Daoy (cell line): ENCODE measurements at places on chromosomes 12 and 14.

GRCh38 chr12:34400986-34401658 is 378.8 kb downstream of the ALG10 start:
- DNase-seq: no peak

DNA sequence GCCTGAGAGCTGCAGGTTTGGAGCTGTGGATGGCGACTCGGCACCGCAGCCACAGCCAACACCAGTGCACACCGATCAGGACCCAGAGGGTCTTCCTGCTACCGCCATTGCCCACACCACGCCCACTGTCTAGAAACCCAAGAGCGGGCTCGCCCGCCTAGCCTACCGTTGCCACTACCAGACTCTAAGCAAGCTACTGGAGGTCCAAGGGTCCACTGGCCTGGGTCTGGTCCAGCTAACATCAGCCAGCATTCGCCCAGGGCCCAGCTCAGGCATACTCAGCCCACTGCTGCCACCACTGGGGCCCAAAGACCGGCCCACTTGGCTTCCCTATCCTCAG is 30.5 kb upstream of the MON2 start:
- peak; percentile 4 for DNase-seq

DNA sequence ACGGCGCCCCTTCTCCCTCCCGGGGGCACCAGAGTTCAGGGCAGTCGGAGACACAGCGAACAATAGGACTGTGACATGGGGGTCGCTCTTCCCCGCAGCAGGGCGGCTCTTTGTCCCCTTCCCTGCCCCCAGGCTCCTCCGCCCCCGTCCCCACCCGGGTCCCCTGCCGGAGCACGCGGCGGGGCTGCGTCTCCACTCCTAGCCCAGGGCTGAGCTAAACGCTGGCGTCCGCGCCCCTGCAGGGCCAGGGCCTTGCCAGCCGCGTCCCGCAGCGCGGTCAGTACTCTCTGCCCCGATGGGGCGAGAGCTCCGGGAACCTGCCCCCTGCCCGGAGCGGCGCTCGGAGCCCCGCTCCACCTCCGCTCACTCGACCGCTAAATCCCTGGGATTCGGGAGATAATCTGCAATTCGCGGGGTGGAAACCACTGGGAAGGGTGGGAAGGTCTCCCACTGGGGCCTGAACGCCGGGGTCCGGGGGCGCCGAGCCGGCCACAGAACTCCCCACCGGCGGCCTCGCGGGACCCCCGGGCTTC is 825 bp upstream of the CCDC85C start:
- DNase-seq: peak; percentile 63

DNA sequence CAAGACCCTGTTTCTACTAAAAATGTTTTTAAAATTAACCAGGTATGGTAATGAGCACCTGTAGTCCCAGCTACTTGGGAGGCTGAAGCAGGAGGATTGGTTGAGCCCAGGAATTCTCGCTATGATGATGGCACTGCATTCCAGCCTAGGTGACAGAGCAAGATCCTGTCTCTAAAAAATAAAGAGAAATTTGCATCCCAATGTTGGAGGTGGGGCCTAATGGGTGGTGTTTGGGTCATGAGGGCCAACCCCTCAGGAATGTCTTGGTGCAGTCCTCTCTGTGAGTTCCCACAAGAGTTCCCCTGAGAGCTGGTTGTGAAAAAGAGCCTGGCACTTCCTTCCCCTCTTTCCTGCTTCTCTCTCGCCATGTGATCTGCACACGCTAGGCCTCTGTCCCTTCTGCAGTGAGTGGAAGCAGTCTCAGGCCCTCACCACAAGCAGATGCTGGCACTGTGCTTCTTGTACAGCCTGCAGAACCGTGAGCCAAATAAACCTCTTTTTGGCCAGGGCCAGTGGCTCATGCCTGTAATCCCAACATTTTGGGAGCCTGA is 11.3 kb downstream of the ACOT6 start:
- no peak for DNase-seq

DNA sequence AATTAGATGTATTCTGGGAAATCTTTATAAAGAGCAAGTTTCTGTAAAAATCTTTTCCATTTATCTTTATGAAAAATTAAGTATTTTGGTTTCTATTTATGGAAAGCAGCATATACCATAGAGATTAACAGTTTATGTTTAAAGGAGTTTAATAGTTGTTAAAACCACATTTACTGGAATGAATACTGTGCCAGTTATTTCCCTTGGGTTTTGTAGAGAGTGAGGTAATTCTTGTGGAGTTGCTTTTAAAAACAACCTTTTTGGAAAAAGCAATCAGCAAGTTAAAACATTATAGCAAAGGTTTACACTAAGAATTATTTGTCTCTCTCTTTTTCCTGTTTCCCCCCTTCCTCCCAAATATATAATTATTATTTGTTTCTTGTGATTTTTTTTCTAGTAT is 34.9 kb downstream of the AEBP2 start:
- DNase-seq: no peak

DNA sequence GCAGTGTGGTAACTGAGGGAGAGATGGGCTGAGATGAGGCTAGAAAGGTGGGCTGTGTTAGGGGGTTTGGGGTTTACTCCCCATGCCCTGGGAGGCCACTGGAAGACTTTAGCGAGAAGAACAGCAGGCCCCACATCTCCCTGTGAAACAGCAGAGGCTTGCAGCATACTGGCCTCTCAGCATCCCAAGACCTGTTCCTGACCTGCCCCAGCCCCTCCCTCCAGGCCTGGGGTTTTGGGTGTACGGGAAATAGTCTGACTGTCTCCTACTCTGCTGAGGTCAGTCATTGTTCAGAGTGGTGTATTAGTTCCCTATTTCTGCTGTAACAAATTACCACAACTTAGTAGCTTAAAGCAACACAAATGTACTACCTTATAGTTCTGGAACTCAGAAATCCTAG is 103.5 kb upstream of the HIF1A start:
- DNase-seq: no peak

DNA sequence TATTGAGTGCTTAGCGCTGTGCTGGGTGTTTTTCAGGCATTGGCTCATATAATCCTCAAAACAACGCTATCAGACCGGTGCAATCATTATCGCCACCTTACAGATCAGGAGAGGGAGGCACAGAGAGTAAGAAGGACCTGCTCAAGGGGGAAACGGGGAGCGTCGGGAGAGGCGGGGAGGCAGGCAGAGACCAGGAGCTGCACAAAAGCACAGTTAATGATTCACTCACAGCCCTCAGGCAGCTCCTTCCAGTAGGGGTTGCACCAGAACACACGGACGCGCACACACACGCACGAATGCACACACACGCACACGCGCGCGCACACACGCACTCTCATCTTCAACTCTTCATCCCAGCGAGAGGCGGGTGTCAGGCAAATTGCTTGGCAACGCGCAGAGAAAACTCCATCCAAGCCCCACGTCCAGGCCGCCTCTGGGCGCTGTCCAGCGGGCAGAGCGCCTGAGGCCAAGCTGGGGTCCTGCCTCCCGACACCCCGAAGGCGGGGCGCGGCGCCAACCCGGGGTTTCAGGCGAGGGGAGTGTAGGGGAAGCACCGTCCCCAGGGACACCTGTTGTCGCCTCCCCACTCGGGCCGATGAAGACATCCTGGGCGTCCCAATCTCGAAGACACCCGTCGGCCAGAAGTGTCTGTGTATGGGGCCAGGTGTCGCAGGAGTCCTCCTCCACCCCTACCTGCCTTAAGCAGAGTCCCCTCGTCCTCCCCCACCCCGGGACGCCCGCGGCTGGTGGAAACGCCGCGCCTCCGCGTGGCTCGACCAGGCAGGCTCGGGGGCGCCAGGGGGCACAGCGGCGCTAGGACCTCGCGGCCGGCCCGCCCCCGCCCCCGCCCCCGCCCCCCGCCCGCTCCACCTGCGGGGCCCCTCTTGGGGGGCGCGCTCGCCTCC is 35.5 kb upstream of the STON2 start:
- DNase-seq: peak; percentile 62

DNA sequence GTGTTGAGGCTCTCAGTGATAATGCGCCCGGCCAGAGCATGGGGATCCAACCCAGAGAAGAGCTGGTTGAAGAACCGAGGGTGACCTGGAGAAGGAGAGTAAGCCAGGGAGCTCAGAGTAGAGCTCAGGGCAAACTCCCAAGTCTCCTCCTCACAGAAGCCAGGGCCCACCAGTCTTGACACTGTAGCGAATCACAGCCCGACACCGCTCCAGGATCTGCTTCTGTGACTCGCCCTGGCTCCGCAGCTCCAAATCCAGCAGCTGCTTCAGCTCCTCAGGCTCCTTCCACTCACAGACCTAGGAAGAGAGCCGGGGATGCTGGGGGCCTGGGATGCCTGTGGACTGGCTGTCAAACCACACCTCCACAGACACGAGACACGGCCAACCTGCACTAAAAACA is 8.2 kb upstream of the ZNF740 start:
- peak; percentile 45 for DNase-seq

GRCh38 chr12:112381883-112382796 is at the start of gene HECTD4:
Gene HECTD4, minus strand, starts transcription at chr12:112382431. Its CDS starts 303 bp downstream, at chr12:112382128.
- DNase-seq: peak; percentile 94
